ENCODE measurements at places on chromosomes 11 and 22. TPM values are rescaled to one million over a fixed set of nuclear protein-coding genes. Genes with fewer than 3 reads are reported as not detected.

The HEPHL1 gene
- not detected for total RNA-seq

The RASL10A gene
- total RNA-seq: not detected

The TIGD3 gene
- total RNA-seq: not detected

The C11orf97 gene
- not detected for total RNA-seq

The USP28 gene
- total RNA-seq: 35.0 TPM

The VPREB3 gene
- total RNA-seq: not detected

The APOL3 gene
- total RNA-seq: 37.0 TPM

The OR56A1 gene
- not detected for total RNA-seq

The OVCH2 gene
- not detected for total RNA-seq

The FBXO3 gene
- 40.6 TPM for total RNA-seq

The NRGN gene
- 0.65 TPM for total RNA-seq

The GANAB gene
- total RNA-seq: 282 TPM

The APOBEC3B gene
- 5.1 TPM for total RNA-seq

The PAMR1 gene
- total RNA-seq: 33.9 TPM

The PTDSS2 gene
- 24.0 TPM for total RNA-seq

The RFPL3 gene
- not detected for total RNA-seq

The CRYBB2 gene
- total RNA-seq: not detected

The ANAPC15 gene
- total RNA-seq: 21.0 TPM

The UBQLNL gene
- total RNA-seq: 0.65 TPM

The PATE4 gene
- not detected for total RNA-seq

The MOGAT2 gene
- total RNA-seq: 0.13 TPM

The OR52E8 gene
- total RNA-seq: not detected

The LRP5 gene
- total RNA-seq: 20.0 TPM

The MICAL3 gene
- total RNA-seq: 40.1 TPM

The SCUBE2 gene
- 4.8 TPM for total RNA-seq

The LMF2 gene
- total RNA-seq: 40.6 TPM

The KRTAP5-9 gene
- not detected for total RNA-seq

The RNF141 gene
- total RNA-seq: 71.5 TPM

The SYT8 gene
- not detected for total RNA-seq

The POTEH gene
- total RNA-seq: not detected
